ENCODE measurements at places on chromosomes 7 and 10.

DNA sequence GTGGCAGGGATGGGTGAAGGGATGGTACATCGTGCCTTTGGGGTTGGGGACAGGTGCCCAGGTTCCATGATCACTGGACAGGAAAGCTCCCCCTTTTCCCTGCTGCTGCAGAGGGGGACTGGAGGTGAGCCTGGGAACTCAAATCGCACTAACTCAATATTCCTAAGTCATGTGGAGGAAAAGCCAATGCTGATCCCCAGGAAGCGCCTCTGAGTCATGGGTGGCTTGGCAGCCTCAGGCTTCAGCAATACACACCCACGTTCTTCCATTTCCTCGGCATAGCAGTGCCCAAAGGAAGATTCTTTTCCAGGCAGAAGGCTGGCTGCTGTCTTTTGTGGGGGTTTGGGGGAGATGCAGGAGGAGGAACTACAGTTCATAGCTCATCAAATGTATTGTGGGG is 165.8 kb downstream of the CCDC3 start:
- no peak for DNase-seq

- no peak for DNase-seq
Observed at GRCh38 chr7:75850235-75850634, 28.6 kb upstream of the RHBDD2 start.

DNA sequence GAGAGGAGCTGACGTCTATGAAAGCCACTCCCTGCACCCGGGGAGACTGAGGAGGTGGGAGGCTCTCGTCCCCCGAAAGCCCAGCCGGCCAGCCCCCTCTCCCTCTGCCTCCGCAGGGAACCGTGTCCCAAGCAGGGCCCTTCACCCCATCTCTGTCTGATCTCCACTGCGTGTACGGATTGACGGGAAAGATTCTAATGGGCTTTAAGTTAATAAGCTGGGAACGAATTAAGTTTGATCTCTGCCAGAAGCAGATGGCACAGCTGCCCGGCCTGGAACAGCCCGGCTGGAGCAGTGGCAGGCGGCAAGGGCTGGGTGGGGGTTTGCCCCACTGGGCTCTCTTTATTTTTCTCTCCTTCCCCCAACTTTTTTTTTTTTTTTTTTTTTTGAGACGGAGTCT is 6.1 kb upstream of the SLC29A4 start:
- DNase-seq = no peak

DNA sequence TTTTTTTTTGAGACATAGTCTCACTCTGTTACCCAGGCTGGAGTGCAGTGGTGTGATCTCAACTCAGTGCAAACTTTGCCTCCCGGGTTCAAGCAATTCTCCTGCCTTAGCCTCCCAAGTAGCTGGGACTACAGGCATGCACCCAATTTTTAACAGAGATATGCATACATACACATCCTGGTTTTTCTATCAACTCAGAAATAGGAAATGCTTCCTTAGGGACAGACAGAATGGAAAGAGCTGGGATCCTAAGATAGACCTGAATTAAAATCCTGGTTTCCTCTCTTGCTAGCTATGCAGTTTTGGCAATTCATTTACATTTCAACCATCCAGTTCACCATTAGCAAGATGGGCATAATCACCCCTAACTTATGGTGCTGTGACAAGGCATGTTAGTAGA is 347.5 kb downstream of the GPAM start:
- DNase-seq = no peak

- no peak for DNase-seq
Observed at GRCh38 chr10:35910234-35910633, 268.1 kb upstream of the FZD8 start.

DNA sequence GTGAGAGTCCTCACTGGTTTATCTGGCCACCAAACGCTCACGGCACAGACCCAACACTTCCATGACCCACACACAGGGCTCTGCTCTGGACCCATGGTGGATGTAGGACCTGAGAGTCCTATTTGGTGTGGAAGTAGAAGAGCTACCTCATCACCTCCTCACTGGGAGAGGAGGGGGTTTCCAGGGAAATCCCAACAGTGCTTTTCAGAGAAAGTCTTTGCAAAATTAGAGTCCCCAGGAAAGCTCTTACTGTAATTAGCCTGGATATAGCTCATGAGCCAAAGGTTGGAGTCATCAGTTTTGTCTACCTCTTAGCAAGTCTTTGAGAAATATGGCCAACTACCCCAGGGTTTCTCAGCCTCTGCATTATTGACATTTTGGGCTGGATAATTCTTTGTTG is 34.7 kb upstream of the TARP start:
- DNase-seq = no peak

DNA sequence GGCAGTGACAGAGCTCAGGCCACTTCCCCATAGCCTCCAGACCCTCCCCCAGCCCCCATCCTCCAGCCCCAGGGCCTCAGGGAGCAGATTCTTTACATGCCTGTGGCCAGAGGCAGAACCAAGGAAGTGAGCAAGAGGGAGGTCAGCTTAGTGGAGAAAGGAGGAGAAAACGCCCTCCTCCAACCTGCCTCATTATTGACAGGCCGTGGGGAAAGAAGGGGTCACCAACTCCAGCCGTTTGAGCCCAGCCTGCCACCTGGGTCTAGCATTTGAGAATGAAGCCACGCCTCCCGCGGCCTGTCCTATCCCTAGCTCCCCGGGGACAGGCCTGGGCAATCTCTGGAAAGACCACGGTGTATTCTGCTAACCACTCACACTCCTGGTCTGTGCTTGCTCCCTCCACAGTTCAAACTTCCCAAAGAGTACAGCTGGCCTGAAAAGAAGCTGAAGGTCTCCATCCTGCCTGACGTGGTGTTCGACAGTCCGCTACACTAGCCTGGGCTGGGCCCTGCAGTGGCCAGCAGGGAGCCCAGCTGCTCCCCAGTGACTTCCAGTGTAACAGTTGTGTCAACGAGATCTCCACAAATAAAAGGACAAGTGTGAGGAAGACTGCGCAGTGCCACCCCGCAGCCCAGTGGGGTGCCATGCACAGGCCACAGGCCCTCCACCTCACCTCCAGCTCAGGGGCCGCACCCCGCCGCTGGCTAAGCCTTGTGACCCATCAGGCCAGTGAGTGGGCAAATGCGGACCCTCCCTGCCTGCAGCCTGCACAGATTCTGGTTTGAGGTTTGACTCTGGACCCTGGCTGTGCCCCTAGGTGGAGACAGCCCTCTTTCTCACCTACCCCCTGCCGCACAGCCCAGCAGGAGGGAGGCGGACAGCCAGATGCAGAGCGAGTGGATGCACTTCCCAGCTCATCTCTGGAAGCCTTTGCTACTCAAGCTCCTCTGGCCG is 14.3 kb upstream of the TRIM8 start:
- no peak for DNase-seq

- DNase-seq = no peak
Observed at GRCh38 chr10:33095867-33096815, 138.1 kb upstream of the ITGB1 start.

DNA sequence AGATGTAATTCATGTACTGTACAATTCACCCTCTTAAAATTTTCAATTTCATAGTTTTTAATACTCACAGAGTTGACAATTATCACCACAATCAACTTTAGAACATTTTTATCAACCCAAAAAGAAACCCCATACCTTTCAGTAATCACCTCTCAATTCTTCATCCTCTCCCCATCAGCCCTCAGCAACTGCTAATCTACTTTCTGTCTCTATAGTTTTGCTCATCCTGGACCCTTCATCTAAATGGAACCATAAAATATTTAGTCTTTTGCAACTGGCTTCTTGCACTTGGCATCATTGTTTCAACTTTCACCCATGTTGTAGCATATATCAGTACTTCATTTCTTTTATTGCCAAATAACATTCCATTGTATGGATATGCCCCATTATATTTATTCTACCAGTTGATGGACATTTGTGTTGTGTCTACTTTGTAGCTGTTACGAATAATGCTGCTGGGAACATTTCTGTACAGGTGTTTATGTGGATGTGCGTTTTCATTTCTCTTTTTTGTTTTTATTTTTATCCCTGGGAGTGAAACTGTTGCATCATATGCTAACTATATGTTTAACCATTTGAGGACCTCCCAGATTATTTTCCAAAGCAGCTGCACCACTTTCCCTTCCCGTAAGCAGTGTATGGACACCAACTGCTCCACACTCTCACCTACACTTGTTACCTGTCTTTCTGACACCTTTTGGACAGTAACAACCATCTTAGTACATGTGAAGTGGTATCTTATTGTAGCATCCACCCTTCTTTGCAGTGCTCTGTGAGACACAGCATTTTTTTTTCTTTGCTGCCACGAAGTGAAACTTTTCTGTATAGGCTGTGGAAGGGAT is 65.4 kb upstream of the APBB1IP start:
- no peak for DNase-seq

- DNase-seq = no peak
Observed at GRCh38 chr10:74953214-74953613, 126.8 kb downstream of the KAT6B start.

DNA sequence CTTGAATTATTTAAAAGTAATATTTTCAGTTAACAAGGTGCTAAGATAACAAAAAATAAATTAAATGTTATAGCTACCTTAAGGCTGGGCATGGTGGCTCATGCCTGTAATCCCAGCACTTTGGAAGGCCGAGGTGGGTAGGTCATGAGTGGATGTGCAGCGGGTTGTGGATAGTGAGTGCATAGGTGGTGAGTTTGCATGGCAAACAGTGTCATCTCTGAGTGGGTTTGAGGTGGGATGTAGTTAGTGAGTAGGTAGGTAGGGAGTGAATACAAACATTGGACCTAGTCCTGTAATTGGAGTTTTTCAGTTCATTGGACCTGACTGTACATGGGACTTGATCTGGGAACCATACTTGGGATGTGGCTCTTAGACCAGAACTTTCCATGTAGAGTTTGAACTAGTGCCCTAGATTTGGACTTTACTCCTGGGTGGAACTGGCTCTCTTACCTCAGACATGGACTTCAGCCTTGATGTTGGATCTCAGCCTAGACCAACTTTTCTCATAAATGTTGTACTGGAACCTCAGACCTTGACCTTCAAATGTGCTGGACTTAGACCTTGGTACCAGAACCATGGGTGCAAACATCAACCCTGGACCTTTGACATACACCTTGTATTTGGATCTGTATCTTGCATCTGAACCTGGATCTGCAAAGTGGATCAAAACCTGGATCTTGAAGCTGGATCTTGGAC is 47.0 kb downstream of the SEC61G start:
- DNase-seq = no peak

- no peak for DNase-seq
Observed at GRCh38 chr7:57370066-57370738, 79.8 kb upstream of the ZNF716 start.

GRCh38 chr7:44103923-44104859 is at the start of gene AEBP1:
AEBP1 (plus strand) TSS chr7:44104345; CDS start chr7:44104666, 321 bp downstream.
- no peak for DNase-seq

- DNase-seq = no peak
Observed at GRCh38 chr7:151134743-151135524, 32.6 kb downstream of the GBX1 start.

GRCh38 chr10:117533507-117534281 is 8.9 kb upstream of the EMX2 start:
- DNase-seq = no peak

DNA sequence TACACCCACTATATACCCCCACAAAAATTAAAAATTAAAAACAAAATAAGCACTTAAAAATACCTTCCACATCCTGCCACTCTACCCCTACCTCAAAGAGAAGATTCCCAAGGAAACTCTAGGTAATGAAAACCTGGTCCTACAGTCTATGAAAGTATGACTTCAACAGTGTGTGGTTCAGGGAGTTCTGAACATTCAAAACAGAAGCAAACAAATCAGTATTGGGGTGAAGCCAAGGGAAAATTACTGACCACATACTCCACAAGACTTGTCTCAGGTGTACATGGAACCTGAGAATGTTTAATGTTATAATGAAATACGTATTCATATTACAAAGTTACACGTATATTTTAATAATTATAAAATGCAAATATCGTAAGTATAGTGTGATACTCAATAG is 20.3 kb upstream of the LIPM start:
- no peak for DNase-seq

GRCh38 chr10:12769323-12770044 is 232.0 kb downstream of the CCDC3 start:
- DNase-seq = no peak

DNA sequence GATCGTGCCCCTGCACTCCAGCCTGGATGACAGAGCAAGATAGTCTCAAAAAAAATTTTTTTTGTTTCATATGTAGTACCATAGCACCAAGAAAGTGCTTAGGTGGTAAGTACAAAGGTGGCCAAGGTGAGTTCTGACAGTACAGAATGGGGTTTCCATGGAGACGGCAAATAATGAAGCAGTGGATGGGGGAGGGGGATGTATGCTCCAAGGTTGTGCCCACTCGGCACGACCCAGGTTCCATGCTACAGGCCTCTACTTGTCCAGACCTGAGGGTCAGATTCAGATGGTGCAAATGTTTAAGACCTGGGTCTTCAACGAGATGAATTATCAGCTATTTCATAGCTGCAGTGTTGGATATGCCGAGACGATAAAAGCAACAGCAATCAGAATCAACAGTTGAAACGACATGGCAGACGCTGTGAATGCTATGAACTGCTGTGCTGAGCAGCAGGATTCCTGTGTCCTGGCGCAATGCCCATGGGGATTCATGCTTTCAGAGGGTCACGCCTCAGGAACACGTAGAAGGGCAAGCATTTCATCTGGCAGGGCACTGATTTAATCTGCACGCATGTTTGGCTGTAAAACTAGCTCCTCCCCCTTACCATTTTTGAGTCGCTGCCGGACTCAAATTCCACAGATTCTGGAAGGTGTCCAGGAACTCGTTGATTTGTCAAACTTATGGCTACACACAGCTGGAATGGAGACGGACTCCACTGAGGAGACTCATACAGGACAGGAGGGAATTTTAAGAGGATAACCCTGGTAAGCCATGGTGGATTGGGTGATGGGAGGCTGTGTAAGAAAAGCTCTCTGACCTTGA is 256.5 kb downstream of the FRMD4A start:
- no peak for DNase-seq

DNA sequence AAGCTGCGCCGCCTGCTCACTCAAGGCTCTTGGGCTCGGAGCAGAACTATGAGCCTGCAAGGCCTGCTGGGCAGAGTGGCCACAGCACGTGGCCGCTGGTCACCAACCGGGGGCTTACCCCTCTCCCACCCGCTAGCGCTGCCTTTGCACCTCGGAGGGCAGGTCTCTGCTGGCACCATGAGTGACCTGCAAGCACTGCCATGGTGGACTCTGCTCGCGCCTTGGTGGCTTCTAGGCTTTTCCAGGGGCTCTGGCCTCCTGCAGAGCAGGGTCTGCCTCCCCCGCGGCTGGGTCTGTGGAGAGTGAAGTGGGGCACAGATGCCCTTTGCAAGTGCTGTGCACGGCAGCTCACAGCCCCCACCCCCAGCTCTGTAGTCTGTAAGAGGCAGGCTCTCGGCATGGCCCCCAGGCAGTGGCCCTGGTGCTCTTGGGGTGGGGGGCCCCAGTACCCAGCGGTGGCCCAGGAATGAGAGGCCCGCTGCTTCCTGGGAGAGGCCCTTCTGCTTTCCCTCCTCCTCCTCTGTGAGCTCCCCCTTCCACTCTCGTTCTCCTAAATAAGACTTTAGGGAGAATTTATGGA is 119.6 kb downstream of the INPP5A start:
- no peak for DNase-seq

DNA sequence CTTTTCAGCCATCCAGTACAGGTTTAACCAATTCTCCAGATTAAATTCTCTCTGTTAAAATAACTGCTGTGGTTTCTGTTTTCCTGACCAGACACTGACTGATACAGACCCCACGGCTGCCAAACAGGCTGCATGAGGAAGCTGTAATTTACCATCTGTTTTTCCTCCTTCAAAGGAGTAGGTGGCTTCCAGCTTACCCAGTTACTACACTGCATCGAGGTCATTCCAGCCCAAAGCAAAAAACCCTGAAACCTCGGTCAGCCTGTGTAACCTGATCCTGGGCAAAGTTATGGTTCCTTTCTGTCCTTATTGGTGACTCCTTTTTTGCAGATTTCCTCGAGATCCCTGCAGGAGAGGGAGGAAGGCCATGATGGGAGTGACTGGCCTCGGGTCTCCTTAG is 27.9 kb upstream of the LOXL4 start:
- DNase-seq = no peak

Data from stimulated activated CD8-positive, alpha-beta memory T cell treated with anti-CD3 and anti-CD28 coated beads, Interleukin-4, amount 100 ng/mL, for 1 hour (primary cell).